Kidney (tissue), 22 donors: ENCODE measurements at places on chromosomes 11 and 22.

DNA sequence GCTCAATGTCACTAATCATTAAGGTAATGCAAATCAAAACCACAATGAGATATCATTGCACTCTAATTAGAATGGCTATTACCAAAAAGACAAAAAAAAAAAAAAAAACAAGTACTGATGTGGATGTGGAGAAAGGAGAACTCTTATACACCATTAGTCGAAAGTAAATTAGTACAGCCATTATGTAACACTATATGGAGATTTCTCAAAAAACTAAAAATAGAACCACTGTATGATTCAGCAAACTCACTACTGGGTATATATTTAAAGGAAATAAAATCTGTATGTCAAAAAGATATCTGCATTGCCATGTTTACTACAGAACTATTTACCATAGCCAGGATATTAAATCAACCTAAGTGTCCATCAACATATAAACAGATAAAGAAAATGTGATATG is 265.4 kb upstream of the ARHGAP20 start:
- no peak overlapping the region for H3K4me3 ChIP-seq
- no peak for DNase-seq
- no peak overlapping the region for H3K27ac ChIP-seq
- H3K36me3 ChIP-seq = no peaks in the 10 kb centered on the region
- H3K4me1 ChIP-seq = no peaks in the 10 kb centered on the region

- no peak overlapping the region for H3K4me3 ChIP-seq
- no peaks in the 10 kb centered on the region for H3K36me3 ChIP-seq
- DNase-seq = no peak
- no peak overlapping the region for H3K27ac ChIP-seq
- no peaks in the 10 kb centered on the region for H3K27me3 ChIP-seq
- no peaks in the 10 kb centered on the region for H3K4me1 ChIP-seq
Observed at GRCh38 chr11:92528001-92528400, 303.4 kb downstream of the FAT3 start.

DNA sequence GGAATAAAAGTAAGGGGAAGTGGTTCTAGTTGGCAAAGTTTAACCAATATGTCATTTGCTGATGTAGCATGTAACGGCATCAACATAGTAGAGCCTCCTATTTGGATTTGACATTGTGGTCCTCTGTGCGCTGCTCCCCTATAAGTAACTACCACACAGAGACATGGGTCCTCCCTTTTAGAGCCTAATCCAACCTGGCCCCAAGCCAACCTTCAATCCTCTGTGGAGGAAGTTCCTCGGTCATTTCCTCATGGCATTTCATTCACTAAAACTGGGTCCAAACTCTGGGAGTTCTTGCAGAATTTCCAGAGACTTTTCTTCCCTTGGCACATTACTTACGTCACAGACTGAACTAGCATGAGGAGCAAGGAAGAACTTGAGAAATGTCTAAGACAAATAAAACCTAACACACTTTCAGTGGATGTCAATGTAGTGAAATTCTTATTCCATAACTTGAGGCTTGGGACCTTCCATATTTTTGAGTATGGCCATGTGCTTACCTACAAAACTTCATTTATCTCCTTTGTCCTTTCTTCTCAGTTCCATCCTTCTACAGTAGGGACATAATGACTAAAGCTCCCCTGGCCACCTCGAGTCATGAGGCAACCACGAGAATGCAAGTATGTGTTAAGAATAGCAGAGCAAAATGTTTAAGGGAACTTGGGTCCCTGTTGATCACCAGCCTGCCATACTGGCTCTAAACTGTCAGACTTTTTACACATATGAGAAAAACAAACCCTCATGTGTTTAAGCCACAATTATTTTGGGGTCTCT is 34.7 kb downstream of the MMP20 start:
- H3K27ac ChIP-seq = no peak overlapping the region
- H3K4me3 ChIP-seq = no peak overlapping the region
- H3K27me3 ChIP-seq = no peaks in the 10 kb centered on the region

GRCh38 chr11:16792426-16792825 is 54.0 kb downstream of the C11orf58 start:
- no peaks in the 10 kb centered on the region for H3K36me3 ChIP-seq
- peaks cover 14% of the 10 kb centered on the region for H3K4me1 ChIP-seq
- H3K27ac ChIP-seq = no peak overlapping the region
- no peak for DNase-seq
- no peaks in the 10 kb centered on the region for H3K27me3 ChIP-seq

DNA sequence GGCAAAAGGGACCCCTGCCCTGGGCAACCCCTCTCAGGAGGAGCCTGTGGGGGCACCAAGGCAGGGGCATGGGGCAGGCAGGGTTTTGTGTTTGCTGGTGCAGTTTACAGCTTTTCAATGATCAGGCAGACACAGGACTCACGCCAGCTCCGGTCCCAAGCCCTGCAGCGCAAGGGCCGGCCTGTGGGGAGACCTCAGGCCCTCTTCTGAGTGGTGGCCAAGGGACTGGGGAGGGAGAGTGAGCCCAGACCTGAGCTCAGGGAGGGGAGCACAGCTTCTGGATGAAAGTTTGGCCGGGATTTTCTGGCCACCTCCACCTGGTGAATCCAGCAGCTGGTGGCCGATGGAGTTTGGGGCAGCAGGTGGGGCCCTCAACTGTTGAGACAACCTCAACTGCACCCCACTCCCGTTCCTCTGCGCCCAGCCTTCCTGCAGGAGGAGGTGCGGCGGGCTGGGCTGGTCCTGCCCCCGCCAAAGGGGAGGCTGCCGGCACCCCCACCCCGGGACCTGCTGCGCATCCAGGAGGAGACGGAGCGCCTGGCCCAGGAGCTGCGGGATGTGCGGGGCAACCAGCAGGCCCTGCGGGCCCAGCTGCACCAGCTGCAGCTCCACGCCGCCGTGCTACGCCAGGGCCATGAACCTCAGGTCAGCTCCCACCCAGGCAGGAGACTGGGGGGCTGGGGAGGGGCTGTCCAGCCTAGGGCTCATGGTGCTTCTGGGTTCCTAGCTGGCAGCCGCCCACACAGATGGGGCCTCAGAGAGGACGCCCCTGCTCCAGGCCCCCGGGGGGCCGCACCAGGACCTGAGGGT is 3.6 kb downstream of the TCIRG1 start:
- no peaks in the 10 kb centered on the region for H3K27me3 ChIP-seq
- no peak overlapping the region for H3K27ac ChIP-seq
- peaks cover 22% of the 10 kb centered on the region for H3K4me1 ChIP-seq
- no peak overlapping the region for H3K4me3 ChIP-seq
